Urothelium cell line (cell line): ENCODE measurements at places on chromosomes 13 and 19.

DNA sequence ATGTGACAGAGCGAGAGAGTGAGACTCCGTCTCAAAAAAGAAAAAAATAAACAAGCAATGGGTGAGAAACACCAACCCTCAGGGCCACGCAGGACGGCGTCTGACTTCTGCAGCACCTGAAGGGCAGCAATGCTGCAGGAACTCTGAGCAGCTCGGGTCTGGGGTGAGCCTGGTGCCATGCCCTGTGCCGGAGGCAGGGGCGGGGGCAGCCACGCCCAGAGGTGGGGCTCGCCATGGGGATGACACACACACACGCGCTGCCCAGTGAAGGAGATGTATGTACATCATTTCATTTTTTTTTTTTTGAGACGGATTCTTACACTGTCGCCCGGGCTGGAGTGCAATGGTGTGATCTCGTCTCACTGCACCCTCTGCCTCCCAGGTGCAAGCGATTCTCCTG, 24.3 kb downstream of the GPX4 start:
- no peak for DNase-seq

DNA sequence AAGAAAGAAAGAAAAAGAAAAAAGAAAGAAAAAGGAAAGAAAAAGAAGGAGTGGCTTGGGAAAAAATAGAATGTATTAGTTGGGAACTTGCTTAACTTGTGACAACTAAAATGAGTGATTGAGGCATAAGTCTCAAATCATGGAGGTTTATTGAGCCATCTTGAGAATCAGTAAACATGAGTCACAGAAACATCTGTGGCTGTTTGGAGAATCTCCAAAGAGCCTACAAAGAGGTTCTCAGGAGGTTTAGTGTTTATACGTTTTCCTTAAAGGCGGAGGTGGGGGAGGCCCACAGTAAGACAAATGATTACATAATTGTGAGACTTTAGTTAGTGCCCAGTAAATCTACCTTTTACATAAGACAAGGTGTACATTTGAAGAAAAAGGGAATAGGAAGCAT, 38.6 kb downstream of the WDR87 start:
- DNase-seq, result peak; percentile 60

- DNase-seq, result no peak
Observed at GRCh38 chr13:114009590-114010400, 35.9 kb upstream of the C13orf46 start.

DNA sequence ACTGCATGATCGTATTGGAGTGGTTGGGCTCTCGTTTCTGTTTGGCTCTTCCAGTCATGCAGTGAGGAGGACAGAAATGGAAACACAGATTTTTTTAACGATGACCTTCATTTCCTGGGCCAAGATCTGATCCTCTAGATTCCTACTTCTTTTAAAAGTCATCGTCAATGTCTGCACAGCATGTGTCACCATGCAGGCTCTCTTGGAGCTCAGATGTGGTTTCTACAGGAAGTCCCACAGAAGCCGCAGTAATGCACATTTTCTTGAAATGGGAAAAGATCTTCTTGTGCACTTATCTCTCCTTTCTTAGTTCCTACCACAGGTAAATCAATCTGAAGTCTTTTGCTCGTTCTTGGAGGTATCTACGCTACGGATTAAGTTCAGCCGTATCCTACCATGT, 626.9 kb downstream of the EFNB2 start:
- DNase-seq, result peak; percentile 11

DNA sequence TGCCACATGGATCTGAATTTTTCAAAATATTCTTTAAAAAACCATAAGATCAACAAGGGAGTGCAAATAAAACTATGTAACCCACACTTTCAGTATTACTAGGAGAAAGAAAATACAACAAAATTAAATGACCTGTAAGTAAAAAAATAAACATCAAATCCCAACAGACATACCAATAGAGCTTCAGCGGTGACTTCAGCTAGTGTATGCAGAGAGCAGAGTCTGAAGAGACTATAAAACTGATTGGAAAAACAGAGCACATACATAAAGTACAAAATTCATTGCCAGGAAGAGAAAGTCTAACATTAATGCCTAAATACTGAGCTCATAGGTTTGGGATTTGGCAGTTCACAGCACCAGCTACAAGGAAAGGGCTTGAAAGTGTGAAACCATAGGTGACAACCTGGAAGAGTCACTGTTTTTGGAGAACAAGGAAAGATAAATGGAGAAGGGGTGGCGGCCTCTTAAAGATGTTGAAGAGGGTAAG, 291.1 kb downstream of the LMO7 start:
- DNase-seq, result no peak

GRCh38 chr19:35533201-35533821, at the start of gene GAPDHS:
TSS of gene GAPDHS (plus strand) at chr19:35533456. CDS start at chr19:35533528, 72 bp downstream.
- DNase-seq, result no peak

GRCh38 chr13:52105841-52106240, 23.0 kb downstream of the NEK5 start:
- DNase-seq, result no peak

- DNase-seq, result no peak
Observed at GRCh38 chr19:21317821-21318220, 11.4 kb downstream of the ZNF708 start.

DNA sequence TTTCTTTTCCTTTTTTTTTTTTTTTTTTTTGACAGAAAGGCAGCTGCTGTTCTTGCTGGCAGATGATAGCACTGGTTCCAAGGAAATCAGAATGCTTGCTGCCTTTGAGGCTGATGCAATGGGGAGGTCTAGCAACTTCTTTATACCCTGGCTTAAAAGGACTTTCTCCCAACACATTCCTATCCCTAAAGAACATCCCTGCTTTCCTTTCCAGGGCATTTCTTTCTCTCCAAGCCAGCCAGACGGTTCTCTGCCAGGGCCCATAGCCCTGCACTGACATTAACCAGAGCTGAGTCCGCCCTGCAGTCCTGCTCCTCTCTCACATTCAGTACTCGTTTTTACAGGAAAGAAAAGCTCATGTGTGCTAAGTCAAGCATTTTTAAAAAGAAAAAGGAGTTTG, 133.9 kb upstream of the WASF3 start:
- DNase-seq, result no peak
